ENCODE measurements at places on chromosomes 6 and 20.

- DNase-seq = no peak
These were observed 84.6 kb downstream of the PTPN1 start for GRCh38 chr20:50594591-50595432.

DNA sequence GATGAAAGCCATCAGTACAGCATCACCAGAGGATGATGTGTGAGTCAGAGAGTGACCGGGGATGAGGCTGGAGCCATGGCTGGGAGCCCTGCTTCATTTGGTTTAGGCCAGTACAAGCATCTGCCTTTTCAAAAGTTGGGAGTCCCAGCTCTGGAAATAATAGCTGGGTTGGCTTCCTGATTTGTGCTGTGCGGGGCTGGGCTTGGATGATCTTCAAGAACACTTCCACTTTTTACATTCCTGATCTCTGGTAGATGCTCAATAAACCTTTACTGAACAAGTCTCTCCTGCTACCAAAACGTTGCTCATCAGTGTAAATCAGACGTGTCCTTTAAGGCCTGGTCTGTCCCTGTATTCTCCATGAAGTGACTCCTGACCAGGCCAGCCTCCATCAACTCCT is 44.1 kb upstream of the ADGRF4 start:
- DNase-seq = no peak

GRCh38 chr20:12936524-12936923 is 72.2 kb upstream of the SPTLC3 start:
- DNase-seq = no peak

- no peak for DNase-seq
These were observed 57.8 kb downstream of the MAP7 start for GRCh38 chr6:136492409-136492808.

DNA sequence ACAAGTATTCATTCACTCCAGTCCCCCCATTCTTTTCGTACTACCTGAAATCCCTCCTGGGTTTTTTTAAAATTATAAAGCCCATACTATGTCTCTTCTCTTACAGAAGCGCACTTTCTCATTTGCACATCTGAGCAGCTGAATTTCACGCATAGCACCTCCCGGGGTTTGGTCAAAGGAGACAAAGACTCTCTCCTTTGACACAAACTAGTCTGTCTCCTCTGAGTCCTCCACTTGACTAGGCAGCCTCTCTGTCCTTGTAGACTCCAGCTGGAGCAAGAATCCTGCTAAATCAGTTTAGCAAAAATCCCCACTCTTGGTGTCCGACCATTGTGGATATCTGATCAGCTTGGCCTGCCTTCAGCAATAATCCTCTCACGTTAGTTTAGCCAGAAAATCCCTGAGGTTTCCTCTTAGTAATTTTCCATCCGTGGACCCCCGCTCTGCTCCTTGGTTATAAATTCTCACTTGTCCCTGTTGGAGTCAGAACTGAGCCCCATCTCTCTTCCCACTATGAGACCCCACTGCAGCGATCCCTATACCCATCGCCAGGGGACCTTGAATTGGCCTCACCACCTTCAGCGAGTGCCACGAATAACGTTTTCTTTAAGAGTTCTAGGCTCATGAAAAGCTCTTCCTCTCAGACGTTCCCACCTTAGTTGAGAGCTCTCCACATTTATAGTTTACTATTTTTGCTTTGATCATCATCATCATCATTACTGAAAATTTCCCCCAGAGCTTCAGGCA is 29.0 kb downstream of the PDYN start:
- DNase-seq = no peak

DNA sequence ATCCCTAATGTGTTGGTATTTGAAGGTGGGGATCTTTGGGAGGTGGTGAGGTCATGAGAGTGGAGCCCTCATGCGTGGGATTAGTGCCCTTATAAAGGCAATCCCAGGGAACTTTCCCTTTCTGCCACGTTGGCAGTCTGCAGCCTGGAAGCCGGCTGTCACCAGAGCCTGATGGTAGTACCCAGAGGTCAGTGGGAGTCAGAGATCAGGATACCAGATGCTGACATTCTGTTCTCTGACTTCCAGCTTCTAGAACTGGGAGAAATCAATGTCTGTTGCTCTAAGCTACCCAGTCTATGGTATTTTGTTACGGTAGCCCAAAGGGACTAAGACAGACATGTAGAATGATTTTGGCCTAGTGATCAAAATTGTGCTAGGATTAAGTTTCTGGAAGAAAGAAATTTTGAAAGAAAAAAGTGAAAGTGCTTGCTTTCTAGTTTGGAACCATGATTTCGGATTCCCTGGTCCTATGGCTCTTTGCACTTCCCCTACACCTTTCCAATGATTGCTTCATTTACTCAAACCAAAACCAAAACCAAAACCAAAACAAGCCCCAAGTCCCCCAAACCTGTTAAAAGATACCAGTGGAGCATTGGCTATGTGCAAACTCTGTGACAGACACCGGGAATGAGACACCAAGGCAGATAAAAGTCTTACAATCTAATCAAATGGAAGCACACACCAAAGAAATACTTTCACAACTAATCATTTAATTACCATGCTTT is 173.7 kb upstream of the ZNF217 start:
- no peak for DNase-seq

DNA sequence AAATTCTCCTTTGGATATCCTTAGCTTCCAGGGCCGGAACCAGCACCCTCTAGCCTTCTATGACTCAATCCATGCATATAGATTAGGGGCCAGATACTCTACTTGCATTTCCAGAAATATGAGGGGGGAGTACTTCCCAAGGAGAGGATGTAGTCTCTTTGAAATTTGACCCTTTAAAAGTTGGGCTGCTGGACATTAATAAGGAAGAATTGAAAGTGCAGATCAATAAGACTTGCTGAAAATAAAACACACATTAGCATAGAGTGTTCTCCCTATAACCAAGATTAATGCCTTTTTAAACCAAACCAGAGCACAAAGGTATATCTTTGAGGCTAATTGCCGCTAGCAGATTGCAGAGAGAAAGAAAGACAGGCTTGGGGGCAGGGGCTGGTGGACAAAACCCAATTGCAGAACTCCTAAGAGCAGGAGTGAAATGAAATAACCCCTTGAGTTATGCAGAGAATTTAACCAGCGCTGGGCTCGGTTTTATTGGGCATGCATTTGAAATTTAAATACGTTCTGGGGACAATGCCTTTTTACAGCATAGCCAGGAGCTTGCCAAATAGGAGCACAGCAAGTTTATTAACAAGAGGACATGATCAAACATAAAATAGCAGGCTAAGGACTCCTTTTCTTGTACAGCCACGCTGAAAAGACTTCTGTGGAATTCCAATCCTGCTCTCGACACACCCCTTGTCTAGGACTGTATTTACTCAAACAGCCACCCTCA is 108.2 kb upstream of the SALL4 start:
- DNase-seq = no peak

DNA sequence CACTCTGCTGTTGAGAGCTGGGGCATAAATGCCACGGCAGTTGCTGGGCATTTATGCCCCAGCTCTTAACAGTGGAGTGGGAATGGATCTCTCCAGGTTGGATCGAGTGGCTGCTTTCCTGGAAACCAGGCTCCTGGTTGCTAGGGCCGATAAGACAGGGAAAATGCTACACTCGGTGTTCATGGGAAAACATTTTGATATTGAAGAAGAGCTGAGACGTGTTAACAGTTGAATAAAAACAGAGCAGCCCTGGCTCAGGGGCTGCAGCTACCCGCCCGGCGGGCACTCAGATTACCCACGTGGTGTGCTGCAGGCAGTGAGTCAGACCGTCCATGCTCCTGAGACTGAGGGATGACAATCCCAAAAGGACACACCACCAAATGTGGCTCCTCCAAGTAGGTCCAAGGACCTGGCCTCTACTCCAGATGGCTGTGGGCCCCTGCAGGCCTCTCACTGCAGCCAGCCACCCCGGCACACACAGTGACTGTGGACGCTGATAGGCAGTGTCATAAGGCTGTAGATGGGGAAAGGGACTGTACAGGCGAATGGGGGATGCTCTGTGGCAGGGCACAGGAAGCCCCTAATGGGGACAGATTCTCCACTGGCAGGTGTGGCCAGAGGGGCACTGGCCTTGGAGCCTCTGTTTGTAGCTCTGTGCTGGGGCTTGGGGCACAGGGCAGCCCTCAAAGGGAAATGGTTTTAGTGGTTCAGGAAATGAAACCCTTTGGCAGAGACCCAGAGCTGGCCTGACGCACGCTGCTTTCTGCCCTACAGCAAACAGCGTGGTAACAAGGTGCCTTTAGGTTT is 237.8 kb downstream of the LY86 start:
- peak; percentile 4 for DNase-seq
